ENCODE measurements at places on chromosomes 5 and 9. TPM values are rescaled to one million over a fixed set of nuclear protein-coding genes. Genes with fewer than 3 reads are reported as not detected.
A peak's percentile ranks its signal among the peaks of the same experiment; 100 is the strongest.

DNA sequence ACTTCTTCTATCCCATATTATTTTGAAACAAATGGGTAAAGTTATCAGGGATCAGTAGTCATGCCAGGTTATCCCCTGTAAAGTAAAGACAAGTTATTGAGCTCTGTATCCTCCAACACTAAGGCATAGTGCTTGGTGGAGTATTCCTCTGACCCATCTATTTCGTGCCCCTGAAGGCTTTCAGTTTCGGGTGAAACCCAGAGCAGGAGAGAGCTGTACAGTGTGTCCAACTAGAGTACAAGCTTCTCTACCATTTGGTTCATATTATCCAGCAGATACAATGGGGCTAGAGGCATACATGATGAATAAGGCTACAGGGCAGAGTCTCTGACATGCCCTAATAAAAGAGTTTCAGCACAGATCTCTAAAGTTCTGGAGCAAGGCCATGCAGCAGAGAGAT, 3.2 kb upstream of the SLC22A4 start:
- no peak for DNase-seq

PPP1R26 gene
- 28.5 TPM for polyA plus RNA-seq

SAXO1 gene
- polyA plus RNA-seq = 0.16 TPM

GRCh38 chr9:115275753-115276152, 157.8 kb upstream of the TNC start:
- DNase-seq = no peak

GARNL3 gene
- polyA plus RNA-seq = 18.1 TPM

DNA sequence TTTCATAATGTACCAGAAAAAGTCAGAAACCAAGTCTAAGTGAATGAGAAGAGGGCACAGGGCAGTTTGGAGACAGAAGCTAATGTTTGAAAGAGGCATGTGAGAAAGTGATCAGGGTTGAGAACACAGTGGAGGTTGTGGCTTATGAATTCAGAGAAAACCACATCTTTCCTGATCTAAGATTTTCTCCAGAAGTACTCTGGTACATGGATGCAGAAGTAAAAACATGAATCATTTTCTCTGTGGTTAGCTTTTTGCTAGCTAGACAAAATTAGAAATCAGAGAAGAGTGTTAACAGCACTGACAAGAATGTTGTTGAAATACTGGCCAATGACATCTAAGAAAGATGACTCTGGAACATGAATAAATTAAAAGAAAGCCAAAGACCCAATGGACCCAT, 541.1 kb downstream of the DNAH5 start:
- no peak for DNase-seq

CNTNAP3 gene
- 6.4 TPM for polyA plus RNA-seq

DNA sequence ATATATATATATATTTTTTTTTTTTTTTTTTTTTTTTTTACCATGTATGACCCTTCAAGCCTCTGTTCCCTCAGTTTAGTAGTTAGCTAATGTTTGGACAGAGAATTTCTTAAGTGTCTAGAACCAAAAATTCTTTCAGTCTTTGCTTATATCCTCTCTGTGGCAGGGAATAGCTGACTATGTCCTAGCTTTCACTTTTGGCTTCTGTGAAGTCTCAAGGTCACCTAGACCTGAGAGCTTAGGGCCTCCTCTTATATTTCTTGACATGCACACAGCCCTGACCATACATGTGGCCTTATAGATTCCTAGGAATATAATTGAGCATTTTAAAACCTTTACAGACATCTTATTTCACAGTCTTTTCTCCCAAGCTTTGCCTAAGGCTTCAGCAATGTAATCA, 930.8 kb upstream of the CDH9 start:
- DNase-seq = no peak

- peak; percentile 85 for DNase-seq
These were observed at the start of gene ROPN1L for GRCh38 chr5:10441083-10441991. Gene ROPN1L, plus strand, starts transcription at chr5:10441879. Its CDS starts 289 bp downstream, at chr5:10442168.

- DNase-seq = no peak
These were observed 1.0 kb downstream of the FOXE1 start for GRCh38 chr9:97853844-97854695.

DNA sequence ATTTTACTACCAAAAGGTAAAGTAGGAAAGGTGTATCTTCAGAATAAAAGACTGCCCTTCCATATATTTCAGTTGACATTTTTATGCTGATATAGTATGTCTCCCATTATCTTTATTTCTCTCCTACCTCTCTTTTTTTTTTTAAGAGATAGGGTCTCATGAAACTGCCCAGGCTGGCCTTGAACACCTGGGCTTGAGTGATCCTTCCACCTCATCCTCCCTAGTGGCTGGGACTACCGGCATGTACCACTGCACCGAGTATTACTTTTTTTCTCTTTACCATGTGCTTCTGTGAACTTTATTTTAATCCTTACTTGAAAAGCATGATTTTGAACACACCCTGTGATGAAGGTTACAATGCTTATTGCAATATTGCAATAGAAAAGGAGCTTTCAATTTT, 42.7 kb downstream of the NIPBL start:
- DNase-seq = no peak

DNA sequence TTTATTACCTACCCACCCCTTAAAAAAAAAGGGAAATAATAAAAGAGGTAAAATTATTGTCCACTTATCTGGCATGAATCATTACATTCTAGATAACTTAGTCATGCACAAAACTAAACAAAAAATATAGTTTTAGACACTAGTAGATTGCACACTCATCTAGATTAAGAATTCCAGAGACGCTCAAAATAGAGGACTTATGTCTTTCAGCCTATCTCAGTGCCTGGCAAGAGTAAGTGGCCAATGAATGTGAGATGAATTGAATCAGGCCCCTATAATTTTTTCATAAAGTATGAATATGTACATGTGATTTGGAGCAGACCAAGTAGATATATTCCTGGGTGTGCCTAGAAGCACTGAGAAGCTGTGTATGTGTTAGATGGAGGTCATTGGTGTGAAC, 2.0 kb upstream of the RXFP3 start:
- DNase-seq = no peak

GRCh38 chr5:79868163-79868670, 122.8 kb downstream of the MTX3 start:
- no peak for DNase-seq

GRCh38 chr5:178213003-178213461, 8.7 kb downstream of the HNRNPAB start:
- DNase-seq = no peak

GRCh38 chr5:3619579-3619978, 23.9 kb downstream of the IRX1 start:
- no peak for DNase-seq

DNA sequence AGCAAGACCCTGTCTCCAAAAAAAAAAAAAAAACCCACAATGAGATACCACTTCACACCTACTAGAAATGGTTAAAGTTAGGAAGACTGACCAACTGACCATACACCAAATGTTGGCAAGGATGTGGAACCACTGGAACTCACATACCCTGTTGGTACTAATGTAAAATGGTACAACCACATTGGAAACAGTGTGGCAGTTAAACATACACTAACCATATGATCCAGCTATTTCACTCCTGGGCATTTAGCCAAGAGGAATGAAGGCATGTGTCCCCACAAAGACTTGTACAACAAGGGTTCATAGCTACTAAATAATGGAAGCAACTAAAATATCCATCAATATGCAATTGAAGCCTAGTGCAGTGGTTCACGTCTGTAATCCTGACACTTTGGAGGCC, 21.3 kb downstream of the NAIF1 start:
- DNase-seq = no peak

DNA sequence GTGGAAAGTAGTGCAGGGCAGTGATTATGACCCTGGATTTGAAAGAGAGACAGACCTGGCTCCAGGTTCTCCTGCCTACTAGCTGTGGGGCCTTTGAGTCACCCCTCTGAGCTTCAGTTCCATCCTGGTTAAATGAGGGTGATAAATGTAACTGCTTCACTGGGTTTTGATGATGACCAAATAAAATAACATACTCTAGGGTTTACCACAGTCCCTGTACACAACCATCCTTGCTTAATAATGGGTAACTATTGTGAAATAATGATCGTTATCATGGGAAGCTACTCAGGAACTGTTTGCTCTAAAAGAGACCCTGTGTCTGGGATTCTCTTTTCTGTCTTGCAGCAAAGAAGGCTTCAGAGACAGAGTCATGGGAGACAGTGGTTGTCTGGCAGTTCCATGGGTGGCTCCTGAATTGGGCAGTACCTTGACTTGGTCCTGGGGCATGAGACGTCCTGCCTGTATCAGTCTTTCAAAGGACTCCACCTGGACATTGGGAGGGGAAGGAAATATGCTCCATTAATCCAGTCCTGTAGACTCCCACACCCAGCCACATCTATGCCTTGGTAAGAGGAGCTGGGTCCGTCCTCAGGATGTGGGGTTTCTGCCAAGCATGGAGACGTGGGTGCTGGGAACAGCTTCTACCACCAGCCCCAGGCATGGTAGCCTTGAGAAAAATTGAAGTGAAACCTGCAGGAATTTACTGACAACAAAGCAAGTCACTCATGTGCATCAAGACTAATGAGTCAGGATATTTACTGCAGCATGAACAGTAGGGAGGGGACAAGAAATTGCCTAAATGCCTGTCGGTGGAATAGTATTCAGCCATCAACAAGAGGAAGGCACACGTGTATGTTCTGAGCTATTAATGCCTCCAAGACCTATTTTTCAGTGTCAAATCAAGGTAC, 23.4 kb downstream of the AKNA start:
- DNase-seq = no peak

GRCh38 chr5:40960037-40960436, 50.7 kb downstream of the C7 start:
- DNase-seq = no peak
